ENCODE measurements at places on chromosomes 7 and 10.

DNA sequence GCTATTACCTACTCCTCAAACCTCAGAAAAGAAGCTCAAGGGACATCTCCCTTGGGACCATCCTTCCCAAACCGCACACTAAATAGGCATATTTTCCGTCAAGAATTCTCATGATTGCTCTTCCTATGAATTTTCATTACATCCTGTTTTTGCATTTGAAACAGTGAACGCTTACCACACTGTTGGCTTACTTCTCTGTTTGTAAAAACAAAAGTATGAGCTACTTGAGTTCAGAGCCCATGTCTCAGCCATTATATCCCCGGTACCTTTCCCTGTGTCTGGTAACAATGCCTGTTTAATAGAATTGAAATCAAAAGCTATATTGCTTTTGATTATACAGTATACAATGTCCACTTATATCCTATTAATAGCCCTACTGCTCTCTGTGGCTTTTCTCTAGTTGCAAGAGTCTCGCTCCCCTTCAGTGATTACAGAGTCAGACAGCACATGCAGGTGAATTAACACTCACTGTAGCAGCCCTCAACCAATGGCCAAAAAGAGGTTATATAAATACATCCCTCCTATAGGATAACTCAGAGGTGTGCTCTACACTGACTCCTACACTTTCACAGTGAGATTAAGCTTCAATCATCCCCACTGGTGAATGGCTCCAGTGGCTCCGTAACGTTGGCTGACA lies 264.4 kb downstream of the SORCS1 start:
- no peak for DNase-seq

GRCh38 chr7:476736-477360 lies 42.8 kb downstream of the PDGFA start:
- DNase-seq, result no peak

DNA sequence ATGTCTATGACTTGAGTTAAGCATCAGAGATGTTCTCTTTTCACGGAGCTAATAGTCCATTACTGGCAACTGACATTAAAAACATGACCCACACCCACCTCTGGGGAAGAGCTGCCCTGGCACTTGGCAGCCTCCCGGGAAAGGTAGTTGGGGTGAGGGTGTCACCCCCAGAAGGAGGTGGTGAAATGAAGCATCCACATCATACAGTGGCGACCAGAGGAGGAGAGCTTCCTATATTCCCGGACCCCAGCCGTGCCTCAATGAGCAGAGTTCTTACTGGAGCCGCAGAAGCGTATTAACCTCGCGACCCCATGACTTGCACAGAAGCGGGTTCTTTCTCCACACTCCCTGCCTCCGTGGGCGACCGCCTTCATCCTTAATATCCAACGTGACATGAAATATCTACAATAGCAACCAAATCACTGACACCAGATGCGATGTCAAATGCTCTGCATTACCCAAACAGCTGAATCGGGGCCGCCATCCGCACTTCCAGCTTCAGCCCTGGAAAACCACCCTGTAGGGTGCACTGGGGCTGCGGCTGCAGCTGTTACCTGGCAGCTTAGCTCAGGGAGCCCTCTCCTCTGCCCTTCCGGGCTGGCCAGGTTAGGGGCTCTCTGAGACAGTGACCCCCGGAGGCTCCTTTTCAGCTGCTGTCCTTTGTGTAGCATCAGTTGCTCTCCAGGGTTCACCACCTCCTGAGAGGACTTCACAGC lies 103.1 kb upstream of the PARD3 start:
- no peak for DNase-seq

GRCh38 chr10:69228151-69228550 lies 8.0 kb downstream of the HKDC1 start:
- DNase-seq, result no peak

- DNase-seq, result no peak
Observed at GRCh38 chr10:26372513-26373354, 65.4 kb upstream of the APBB1IP start.

- DNase-seq, result no peak
Observed at GRCh38 chr10:119270762-119271366, 63.5 kb downstream of the GRK5 start.

- no peak for DNase-seq
Observed at GRCh38 chr7:128948976-128949760, 11.4 kb downstream of the IRF5 start.

- DNase-seq, result no peak
Observed at GRCh38 chr7:17921857-17922416, 18.4 kb downstream of the SNX13 start.

DNA sequence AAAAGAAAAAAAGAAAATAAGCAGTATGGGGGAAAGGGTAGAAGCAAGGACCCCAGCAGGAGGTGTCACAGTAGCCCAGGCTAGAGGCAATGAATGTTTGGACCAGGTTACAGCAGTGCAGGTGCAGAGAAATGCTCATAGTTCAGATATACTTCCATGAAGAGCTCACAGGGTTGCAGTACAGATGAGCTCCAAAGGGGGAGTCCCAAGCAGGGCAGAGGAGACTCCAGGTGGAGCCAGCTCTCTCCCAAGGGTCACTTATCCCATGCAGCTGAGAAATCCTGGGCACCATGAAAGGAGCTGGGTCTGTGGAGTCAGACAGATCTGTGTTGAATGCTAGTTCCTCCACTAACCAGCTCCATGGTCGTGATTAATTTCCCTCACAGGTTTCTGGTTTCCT lies 174.9 kb downstream of the C7orf25 start:
- DNase-seq, result no peak

DNA sequence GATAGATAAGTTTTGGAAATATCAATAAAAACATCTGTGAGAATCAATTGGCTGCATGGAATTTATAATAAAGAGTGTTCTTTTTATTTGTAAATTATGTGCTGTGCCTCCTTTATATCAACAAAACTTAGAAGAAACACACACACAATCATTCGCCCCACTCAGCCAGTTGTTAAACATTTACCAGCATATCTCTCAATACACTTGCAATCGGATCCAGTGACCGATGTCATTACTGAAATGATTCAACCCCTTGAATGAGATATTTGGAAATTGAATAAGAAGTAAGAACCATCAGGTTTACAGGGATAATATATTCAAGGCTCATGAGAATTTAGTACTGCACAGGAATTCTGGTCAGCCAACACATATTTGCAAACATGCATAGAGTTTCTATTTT lies 35.6 kb downstream of the TAF3 start:
- no peak for DNase-seq

GRCh38 chr10:128067691-128068397 lies 58.4 kb downstream of the MKI67 start:
- DNase-seq, result no peak

GRCh38 chr7:2100278-2101208 lies 132.2 kb downstream of the MAD1L1 start:
- no peak for DNase-seq

DNA sequence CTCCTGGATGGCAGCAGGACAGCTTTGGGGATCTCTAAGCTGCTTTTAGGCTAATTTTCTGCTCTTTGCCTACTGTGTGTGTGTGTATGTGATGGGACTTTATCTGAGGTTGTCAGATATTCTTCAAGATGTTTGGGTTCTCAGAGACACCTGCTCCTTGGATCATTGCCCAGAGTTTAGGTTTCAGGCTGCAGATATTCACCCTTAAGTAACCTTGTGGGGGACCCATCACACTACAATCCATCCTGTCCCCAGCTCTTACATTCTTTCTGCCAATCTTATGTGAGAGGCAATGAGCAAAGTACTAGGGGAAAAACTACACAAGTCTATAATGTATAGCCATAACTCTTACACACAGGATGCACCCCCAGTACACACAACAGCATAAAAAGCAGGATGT lies 263.0 kb upstream of the ZWINT start:
- no peak for DNase-seq

- no peak for DNase-seq
Observed at GRCh38 chr10:121171825-121172787, 320.9 kb downstream of the WDR11 start.
